Small intestine (tissue), 16 donors: ENCODE measurements at places on chromosomes 5 and 9. TPM values are rescaled to one million over a fixed set of nuclear protein-coding genes. Genes with fewer than 3 reads are reported as not detected.

GRCh38 chr5:110179321-110179720 lies 489.6 kb downstream of the MAN2A1 start:
- no peaks in the 10 kb centered on the region for H3K27me3 ChIP-seq
- no peaks in the 10 kb centered on the region for H3K36me3 ChIP-seq
- no peak overlapping the region for H3K27ac ChIP-seq
- H3K4me1 ChIP-seq = no peaks in the 10 kb centered on the region
- no peak overlapping the region for H3K4me3 ChIP-seq
- DNase-seq = no peak

DNA sequence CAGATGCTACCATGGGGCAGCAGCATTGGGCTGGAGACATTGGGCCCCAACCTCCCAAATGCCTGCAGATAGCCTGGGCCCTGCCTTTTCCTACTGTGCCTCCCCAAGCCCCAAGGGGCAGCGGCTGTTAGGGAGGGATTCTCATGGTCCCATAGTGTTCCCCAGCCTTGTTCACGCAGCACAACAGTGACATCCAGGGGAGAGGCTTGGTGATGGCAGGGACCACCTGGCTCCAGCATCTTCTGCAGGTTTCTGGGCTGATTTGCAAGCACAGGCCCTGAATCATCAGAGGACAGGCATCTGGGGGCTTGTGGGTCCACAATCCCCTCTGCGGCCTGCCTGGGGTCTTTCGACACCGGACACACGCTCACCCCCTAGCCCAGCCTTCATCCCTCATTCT lies 354.6 kb downstream of the SLIT3 start:
- H3K36me3 ChIP-seq = no peaks in the 10 kb centered on the region
- H3K27me3 ChIP-seq = peaks cover 4% of the 10 kb centered on the region
- no peak overlapping the region for H3K4me3 ChIP-seq
- no peak overlapping the region for H3K27ac ChIP-seq

- no peaks in the 10 kb centered on the region for H3K27me3 ChIP-seq
- H3K4me1 ChIP-seq = no peaks in the 10 kb centered on the region
- no peak for DNase-seq
- H3K4me3 ChIP-seq = no peak overlapping the region
- H3K36me3 ChIP-seq = peaks cover 4% of the 10 kb centered on the region
These were observed 95.5 kb downstream of the CAMSAP1 start for GRCh38 chr9:135811801-135812200.

DNA sequence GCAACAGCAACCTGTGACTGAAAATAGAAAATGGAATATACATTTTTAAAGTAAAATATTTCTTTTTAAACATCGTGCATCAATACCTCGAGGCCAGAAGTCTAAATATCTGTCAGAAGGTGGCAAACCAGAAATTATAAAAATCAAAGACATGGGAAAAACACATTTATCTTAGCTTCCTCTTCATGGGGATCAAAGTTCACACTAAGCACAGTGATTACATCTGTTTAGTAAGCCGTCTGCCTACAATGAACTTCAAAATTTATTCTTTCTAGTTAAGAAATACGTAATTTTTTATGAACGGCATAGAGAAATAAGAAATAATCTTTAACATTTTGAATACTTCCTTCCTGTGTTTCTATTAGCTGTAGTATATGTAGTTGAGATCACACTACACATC lies 17.9 kb upstream of the SV2C start:
- H3K4me3 ChIP-seq = no peak overlapping the region
- peaks cover 5% of the 10 kb centered on the region for H3K4me1 ChIP-seq
- H3K27ac ChIP-seq = no peak overlapping the region
- H3K36me3 ChIP-seq = no peaks in the 10 kb centered on the region
- DNase-seq = no peak

DNA sequence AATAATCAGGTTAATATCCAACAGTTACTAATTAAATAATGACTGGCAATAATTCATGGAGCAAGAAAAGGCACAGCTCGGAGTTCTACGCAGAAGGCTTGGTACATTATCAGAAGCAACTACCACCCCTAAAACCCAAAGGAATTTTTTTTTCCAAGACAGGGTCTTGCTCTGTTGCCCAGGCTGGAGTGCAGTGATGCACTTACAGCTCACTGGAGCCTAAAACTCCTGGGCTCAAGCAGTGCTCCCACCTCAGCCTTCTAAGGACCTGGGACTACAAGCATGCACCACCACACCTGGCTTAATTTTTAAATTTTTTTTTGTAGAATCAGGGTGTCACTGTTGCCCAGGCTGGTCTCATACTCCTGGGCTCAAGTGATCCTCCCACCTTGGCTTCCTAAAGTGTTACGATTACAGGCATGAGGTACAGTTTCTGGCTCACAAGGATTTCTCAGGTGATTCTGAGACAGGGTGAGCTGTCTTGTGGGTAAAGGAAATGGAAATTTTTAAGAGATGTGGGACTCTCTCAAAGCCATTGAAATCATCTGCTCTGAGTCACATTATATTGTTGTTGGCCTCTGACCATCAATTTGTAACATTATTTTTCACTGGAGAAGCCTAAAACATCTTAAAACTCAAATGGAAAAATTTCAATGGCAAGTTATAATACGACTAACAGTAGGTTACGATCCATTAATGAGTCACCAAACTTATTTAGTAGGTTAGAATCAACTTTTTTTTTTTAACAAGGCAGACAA lies 19.7 kb upstream of the HSDL2 start:
- H3K4me3 ChIP-seq = no peak overlapping the region
- DNase-seq = no peak
- no peaks in the 10 kb centered on the region for H3K36me3 ChIP-seq
- H3K27me3 ChIP-seq = no peaks in the 10 kb centered on the region

DNA sequence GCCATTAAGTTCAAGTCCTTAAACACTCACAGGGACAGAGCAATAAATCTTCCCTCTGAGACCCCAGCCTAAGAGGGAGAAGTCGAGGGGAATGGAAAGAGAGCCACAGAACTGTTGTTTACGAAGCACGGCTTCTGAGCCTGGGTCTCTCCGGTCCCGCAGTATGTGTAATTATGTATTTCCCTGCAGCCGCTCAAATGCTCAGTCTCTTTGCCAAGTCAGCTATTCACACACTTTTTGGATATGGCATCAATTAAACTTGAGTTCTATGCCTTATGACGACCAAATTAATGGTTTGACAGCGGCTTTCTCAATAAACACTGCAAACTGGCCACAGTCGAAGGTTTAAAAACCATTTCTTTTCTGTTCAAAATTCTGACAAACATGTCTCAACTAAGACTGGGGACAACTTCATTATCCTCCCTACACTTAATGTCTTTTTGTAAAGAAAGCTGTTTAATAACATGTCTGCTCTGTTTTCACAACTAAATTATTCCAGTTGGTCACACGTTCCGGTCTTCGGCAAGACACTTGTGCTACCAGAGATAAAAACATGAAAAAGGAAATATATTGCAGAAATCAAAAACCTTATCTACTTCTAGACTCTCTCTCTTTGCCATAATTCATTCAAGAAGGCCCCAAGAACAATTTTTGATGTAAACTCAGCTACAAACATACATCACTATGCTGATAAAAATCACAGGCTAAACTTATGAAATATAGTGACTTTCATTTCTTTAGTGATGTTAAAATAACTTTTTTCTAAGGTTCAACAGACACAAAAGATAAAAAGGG lies 203.2 kb downstream of the GAPVD1 start:
- H3K27me3 ChIP-seq = no peaks in the 10 kb centered on the region
- no peak overlapping the region for H3K4me3 ChIP-seq
- H3K27ac ChIP-seq = no peak overlapping the region
- no peak for DNase-seq
- peaks cover 5% of the 10 kb centered on the region for H3K36me3 ChIP-seq

- no peak for DNase-seq
- H3K27me3 ChIP-seq = no peaks in the 10 kb centered on the region
- H3K4me3 ChIP-seq = no peak overlapping the region
- no peaks in the 10 kb centered on the region for H3K36me3 ChIP-seq
These were observed 157.0 kb upstream of the TRPC7 start for GRCh38 chr5:136522217-136522956.

DNA sequence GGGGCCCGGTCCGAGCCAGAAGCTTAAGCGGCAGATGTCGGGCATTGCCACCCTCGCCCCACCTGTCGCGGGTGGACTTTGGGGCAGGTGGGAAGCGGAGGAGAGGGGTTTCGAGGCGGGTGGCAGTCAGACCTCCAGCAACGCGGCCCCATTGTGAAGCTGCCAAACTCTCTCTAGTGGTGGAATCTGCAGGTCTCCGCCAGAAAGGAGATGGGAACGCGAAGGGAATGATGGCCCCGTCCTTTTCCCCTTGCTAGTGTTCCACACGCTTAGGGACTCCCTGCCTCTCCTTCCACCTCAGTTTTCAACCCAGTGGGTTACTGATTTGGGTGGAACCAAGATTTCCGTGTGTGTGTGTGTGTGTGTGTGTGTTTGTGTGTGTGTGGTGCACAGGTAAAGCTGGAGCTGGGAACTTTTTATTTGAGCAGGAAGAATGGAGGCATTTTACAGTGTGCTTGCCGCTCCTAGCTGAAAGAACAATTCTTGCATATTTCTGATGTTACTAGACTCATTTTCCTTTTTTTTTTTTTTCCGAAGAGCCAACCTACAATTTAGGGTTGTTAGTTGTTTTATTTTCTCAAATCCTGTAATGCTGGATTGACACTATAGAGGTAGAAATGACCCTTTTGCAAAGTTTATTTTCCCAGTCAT lies 1.3 kb downstream of the MACIR start:
- DNase-seq = no peak
- H3K4me1 ChIP-seq = peaks cover 10% of the 10 kb centered on the region
- H3K4me3 ChIP-seq = peak overlapping the region; percentile 88
- H3K27ac ChIP-seq = peak overlapping the region; percentile 97

DNA sequence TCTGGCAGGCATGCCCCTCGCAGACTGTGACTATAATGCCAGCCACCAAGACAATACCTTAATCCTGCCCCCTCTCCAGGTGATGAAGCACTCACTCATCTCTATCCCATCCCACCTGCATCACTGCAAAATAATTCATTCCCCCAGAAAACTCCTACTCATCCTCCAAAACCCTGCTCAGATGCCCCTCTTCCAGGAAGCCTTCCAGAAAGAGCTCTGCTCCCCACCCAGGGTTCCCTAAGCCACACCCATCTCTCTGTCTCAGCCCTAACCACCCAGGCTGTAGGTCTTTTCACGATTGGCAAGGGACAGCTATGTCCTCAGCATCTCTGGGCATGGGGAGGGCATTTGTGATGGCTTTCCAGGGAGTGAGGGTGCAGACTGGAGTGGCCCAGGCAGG lies 17.2 kb downstream of the NR5A1 start:
- peaks cover 7% of the 10 kb centered on the region for H3K27me3 ChIP-seq
- no peak overlapping the region for H3K27ac ChIP-seq
- DNase-seq = no peak
- no peaks in the 10 kb centered on the region for H3K4me1 ChIP-seq

DNA sequence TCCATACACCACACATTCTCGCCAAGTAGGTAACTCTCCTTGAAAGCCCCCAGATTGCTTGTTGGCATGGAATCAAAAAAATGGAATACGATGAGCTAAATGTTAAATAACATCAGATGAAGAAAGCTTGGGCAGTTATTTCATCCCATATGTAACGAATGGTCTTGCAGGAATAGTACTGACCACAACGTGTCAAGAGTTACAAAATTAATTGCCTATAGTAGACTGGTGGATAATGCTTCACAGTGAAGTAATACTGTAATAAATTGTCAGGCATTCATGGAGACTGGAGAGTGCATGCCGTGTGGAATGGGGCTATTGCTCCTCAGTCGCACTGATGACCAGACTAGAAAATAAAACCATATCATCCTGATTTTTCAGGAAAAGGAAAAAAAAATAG lies 1628.7 kb downstream of the MAT2B start:
- no peak for DNase-seq
- H3K27ac ChIP-seq = no peak overlapping the region
- H3K27me3 ChIP-seq = no peaks in the 10 kb centered on the region
- no peaks in the 10 kb centered on the region for H3K4me1 ChIP-seq

DNA sequence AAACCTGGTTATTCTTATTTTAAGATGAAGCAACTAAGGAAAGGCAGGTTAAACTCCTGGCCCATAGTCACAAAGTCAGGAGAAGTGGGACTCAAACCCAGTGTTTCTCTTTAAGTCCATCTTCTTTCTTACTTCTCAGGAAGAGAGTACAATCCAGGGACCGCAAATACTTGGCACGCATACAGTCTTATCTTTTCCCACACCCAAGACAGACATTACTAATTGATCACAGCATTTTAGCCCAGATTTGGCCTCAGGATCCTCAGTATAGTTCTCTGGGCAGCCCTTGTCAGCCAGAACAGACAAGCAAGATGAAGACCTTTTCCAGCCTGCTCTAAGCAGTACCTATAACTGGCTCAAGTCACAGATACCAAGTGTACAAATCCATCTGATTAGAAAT lies 125.5 kb upstream of the RAI14 start:
- H3K27ac ChIP-seq = no peak overlapping the region
- H3K4me3 ChIP-seq = no peak overlapping the region
- peak; percentile 30 for DNase-seq
- no peaks in the 10 kb centered on the region for H3K4me1 ChIP-seq

DNA sequence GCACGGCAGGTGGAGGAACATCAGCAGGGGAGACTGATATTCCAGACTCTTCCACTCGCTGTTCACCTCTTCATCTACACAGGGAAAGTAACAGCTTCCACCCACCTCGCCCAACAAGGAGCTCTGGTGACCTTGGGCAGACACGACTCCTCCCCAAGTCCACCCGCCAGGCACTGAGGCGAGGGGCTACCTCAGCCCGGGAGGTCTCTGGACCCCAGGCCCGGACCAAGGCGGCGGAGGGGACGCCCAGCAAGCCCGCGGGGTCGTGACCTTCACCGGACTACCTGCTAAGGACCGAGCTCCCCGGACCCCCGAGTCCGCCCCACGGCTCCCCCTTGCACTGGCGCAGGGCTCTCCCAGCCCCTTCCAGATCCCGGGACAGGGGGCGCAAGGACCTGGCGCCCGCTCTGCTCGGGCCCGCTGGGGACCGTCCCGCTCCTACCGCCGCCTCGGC lies 70.2 kb upstream of the LPCAT1 start:
- peak; percentile 51 for DNase-seq
- H3K4me3 ChIP-seq = peak overlapping the region; percentile 73
- H3K4me1 ChIP-seq = no peaks in the 10 kb centered on the region
- H3K27ac ChIP-seq = peak overlapping the region; percentile 27

NSG2 gene
- polyA plus RNA-seq = 0.81 TPM

LHX6 gene
- polyA plus RNA-seq = 7.7 TPM

NADK2 gene
- 13.0 TPM for polyA plus RNA-seq

MAMDC4 gene
- 1,156 TPM for polyA plus RNA-seq

GPX3 gene
- 19.9 TPM for polyA plus RNA-seq

TMEFF1 gene
- polyA plus RNA-seq = 0.30 TPM

SLC34A1 gene
- 0.01 TPM for polyA plus RNA-seq

SELENOP gene
- polyA plus RNA-seq = 204 TPM

GNA14 gene
- not detected for polyA plus RNA-seq

QSOX2 gene
- polyA plus RNA-seq = 1.4 TPM

SCGB3A2 gene
- not detected for polyA plus RNA-seq
